ENCODE measurements at places on chromosomes 16 and 17.
A peak's percentile ranks its signal among the peaks of the same experiment; 100 is the strongest.

- no peak for DNase-seq
Observed at GRCh38 chr16:73965591-73965990, 331.0 kb upstream of the PSMD7 start.

- no peak for DNase-seq
Observed at GRCh38 chr17:82354804-82355308, 4.2 kb upstream of the TEX19 start.

- peak; percentile 65 for DNase-seq
Observed at GRCh38 chr16:20976576-20976975, 76.0 kb downstream of the LYRM1 start.

- DNase-seq: peak; percentile 5
Observed at GRCh38 chr16:49410226-49410625, 36.6 kb downstream of the C16orf78 start.

DNA sequence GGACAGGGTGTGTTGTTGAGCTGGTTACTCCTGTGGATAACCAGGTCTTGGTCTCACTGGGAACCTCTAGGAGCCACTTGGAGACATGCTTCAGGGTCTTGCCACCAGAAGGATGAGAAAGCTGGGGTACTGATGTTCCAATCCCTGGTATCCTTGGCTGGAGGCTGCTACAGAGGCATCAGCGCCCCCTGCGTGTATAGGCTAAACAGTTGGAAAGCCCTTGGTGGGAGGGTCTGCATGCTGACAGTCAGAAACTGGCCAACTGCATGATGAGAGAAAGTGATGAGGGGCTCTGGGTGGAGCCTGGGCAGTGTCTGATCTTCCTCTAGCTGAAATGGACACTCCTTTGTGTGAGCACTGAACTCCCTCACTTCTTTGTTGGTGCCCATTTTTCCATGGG is 536.9 kb downstream of the XYLT1 start:
- DNase-seq: no peak

DNA sequence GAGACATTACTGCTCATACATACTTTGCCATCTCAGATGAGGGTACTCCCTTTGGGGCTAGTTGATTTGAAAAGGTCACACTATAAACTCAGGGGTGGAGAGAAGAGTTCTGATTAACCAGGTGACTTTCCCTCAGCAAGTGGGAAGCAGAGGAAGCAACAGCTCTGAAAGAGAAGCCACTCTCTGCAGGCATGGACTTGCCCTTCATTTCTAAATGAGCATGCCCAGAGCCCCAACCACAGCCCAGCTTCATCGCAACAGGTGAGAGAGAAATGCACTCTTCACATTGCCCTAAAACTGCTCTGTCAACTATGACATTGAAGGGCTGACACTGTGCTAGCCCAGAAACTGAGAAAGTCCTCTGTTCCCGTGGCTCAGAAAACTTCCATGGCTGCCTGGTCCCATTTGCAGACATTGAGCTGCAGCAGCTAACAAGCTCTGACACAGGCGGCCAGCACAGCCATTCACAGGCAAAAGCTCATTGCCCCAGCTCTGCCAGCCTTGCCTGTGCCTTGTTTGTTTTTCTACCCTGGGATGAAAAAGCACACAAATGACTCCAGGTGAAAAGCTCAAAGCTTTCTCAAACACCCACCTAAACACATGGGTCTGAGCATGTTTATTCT is 419.8 kb upstream of the DYNLRB2 start:
- DNase-seq: no peak

DNA sequence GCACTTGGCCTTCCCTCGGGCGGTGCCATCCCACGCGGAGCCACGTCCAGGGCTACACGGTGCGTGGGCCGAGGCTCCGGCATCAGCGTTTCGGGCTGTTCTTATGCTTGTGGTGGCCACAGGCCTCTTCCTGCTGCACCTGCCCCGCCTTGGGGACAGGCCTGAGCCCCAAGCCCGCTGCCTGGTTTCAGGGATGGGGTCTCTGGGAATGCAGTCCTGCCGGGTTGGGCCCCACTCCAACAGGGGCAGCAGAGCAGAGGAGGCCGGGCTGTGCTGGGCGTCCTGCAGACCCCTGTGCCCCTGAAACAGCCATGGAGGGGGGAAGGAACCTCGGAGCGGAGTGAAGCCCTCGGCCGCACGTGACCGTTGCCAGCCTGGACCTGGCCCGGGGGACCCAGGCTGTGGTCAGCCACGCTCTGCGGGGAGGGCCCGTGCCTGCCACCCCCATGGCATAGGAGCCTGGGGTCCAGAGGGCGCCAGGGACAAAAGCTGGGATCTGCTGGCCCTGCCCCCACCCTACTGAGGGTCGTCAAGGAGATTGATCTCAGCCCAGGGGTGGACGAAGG is 453 bp upstream of the WFIKKN1 start:
- peak; percentile 42 for DNase-seq

DNA sequence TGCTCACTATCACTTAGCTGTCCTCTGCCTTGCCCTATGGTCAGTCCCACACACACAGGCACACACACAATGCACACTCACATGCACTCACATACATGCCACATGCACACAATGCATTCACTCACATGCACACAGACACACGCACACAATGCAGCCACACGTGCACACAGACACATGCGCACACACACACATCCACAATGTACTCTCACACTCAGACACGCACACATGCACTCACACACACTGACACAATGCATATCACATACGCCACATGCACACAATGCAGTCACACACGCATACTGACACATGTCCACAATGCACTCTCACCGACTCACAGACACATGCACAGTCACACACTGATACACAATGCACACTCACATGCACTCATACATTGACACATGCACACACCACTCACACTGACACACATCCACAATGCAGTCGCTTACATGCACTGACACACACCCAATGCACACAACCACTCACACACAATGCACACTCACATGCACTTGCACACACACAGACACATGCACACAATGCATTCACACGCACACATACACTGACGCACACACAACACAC is 99.7 kb downstream of the ENGASE start:
- no peak for DNase-seq

DNA sequence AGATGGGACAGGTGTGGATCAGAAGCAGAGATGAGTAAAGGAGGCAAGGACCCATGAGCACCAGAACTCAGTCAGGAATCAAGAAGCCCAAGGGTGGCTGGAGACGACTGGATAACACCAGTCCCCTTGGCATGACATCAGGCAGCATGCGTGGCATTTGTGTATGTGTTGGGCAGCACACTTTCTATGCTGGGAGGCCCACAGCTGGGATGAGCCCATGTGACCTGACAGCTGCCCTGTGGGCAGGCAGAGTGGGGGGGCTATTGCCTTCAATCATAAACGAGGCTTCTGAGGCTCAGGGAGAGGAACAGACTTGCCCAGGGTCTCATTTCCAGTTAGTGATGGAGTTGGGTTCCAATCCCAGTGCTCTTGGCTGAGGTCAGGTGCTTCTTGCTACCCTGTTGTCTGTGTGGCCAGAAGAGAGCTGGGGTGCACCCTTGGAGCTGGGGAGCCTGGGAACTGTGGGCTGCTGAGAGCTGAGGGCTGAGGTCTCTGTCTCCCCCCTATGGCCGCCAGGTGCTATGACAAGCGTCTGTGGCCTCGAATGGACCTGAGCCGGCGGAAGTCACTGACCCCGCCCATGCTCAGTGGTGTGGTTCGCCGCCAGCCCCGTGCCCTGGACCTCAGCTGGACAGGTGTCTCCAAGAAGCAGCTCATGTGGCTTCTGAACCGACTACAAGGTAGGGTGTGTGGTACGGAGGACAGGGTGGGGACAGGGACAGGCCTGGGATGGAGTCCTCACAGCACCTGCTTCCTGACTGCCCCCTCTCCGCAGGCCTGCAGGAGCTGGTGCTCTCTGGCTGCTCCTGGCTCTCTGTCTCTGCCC is 7.1 kb upstream of the ORAI3 start:
- DNase-seq: peak; percentile 77

DNA sequence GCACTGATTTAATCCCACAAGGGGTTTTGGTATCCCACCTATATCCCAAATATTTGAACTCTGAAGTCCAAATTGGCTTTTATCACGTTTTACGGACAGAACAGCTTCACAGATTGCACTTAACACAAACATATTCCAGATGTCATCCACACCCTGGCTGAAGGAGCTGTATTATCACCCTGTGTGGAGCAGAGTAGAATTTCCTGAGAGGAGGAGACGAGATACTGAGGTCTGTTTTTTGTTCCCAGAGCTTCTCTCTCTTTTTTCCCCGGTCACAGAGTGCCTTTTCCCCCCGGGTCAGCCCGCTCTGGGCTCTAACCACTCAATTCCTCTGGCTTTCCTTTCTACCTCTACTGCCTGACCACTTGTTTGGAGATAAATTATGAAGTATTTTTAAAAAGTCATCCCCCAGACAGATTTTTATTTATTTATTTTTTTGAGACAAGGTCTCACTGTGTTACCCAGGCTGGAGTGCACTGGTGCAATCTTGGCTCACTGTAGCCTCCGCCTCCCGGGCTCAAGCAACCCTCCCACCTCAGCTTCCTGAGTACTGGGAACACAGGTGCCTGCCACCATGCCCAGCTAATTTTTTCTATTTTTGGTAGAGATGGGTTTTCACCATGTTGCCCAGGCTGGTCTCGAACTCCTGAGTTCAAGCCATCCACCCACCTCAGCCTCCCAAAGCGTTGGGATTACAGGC is 30.7 kb downstream of the DNAH2 start:
- DNase-seq: no peak

GRCh38 chr17:2202996-2203575 is 100.5 kb downstream of the SMG6 start:
- DNase-seq: no peak

DNA sequence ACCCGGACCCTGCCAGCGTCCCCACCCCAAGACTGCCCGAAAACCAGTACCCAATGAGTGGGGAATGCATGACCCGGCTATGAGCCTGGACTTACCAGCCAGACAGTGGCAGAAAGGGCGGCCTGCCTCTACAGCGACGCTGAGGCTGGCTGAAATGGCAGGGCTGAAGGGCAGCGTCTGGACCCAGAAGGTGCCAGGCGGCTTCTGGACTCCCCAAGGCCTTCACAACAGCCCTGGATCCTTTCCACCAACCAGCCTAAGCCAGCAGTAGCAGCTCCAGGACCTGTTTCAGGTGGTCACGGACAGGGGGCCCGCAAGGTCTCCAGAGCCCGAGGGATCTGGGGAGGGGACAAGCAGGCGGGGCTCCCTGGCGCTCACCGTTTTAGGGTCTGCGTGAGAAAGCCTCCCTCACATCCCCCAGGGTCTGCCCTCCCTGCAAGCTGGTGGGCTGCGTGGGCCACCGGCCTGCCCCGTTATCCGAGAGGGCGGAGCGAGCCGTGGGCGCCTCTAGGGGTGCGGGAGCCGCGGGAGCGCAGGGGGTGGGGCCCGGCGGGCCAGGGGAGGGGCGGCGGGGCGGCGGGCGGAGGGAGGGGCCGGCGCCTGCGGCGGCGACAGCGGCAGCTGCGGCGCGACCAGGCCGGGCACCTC is at the start of gene RIPOR1:
TSS of gene RIPOR1 (plus strand) at position 608 of the 648 bp plus-strand sequence. CDS start 9,618 bp downstream, outside the sequence.
- DNase-seq: peak; percentile 20

DNA sequence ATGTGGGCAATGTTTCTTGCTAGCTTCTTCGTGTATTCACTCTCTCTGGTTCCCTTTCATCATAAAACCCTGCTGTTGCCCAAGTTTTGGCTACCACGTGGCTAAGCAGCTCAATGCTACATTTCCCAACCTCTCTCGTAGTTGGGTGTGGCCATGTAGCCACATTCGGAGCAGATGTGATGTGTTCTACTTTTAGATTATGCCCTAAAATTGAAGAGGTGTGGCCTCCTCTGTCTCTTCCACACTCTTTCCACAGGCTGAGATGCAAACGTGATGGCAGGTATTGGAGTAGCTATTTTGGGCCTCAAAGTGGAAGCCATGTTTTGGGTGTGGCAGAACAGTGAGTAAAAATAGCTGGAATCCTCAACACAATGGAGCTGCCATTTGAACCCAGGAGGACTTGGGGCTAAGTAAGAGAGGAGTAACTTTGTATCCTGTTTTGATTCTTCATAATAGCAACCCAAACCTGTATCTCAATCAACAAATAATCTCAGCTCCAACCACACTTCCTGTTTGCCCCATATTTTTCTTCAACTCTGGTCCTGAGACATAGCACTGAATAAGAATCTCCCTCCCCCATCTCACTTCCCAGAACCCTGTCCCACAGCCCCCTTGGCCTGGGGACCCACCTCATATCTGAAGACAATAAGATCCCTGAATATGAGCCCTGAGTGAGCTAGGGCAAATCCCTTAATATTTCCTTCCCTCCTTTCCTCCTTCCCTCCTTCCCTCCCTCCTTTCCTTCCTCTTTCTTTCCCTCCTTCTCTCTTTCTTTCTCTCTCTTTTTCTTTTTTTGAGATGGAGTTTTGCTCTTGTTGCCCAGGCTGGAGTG is 4.0 kb downstream of the NUPR1 start:
- DNase-seq: peak; percentile 99

GRCh38 chr16:1288813-1289476 is 20.5 kb upstream of the UBE2I start:
- no peak for DNase-seq

DNA sequence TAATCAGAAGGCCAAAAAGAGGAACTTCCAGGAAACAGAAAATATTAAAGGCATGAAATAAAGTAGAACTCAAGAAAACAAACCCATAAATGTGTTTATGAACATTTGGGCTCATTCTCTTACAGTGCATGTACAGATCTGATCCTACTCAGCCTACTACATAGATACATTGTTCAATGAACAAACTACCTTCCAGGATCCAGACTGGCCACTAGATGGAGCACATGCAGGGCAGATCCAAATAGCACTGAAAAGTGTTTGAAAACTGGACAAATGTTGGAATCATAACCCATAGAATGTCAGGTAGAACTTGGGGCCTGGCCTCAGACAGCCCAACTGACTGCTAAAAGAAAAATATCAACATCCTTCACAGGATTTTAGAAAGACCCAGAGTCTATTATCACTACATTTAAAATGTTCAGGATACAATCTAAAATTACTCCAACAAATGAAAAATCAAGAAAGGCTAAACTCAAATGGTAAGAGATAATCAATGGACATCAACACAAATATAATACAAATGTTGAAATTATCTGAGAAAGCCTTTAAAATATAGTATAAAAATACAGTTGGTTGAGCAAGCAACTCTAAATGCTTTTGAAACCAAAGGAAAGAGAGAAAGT is 122.4 kb upstream of the NUDT7 start:
- DNase-seq: peak; percentile 44

GRCh38 chr17:37671028-37671823 is 28.0 kb upstream of the DDX52 start:
- DNase-seq: no peak

- no peak for DNase-seq
Observed at GRCh38 chr16:74605746-74606520, 981 bp downstream of the GLG1 start.

DNA sequence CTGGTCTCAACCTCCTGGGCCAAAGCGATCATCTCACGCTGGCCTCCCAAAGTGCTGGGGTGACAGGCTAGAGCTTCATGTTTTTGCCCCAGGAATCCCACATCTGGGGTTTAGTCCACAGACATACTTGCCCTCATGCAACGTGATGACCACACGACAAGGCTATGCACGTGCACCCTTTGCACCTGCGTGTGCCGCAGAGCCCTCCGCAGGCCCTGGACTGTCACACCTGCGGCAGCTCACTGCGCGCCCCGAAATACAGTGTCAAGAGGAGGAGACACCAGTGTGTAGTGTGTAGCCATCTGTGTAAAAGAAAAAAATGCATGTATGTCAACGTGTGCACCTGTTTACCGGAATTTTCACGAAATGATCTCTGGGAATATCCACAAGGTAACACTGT is 3.5 kb upstream of the MYADML2 start:
- no peak for DNase-seq
